AG09309 (cell line): ENCODE measurements at places on chromosomes 11 and 22.

DNA sequence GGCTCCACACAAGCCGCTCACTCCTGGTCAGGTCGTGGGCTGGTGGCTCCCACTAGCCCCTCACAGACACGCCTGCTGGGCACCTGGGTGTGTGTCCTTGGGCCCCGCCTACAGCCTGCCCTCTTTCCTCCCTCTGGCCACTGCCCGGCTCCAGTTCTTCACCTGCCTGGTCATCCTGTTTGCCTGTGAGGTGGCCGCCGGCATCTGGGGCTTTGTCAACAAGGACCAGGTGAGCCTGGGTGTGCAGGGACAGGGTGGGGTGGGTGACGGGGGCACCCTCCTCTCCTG, 5.8 kb upstream of the TSSC4 start:
- DNase-seq = no peak

DNA sequence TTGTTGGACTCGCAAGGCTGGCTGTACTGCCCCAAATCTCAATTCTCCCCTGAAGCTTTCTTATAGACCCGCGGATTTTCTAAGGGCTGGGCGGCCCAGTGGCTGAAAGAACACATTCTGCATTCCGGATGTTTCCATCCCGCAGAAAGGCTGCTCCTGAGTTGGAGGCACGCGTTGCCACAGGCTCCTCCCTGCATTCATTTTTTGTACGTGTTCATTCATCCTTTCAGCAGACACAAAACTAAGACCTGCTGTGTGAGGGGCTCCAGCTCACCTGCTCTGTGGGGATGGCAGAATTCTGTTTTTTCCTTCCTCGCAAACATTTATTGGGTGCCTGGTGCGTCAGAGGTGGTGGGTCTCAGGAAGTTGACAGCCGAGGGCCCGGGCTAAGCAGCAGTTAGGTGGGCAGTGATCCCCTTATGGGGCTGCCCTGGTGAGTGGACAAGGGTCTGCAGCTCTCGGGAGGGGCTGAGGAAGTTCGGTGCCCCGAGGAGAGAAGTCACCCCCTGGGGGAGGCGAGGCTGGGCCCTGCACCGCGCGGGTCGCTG, 23.7 kb downstream of the SHANK3 start:
- no peak for DNase-seq

GRCh38 chr22:19937616-19938473, 3.7 kb upstream of the COMT start:
- no peak for DNase-seq

- no peak for DNase-seq
Observed at GRCh38 chr11:75317446-75318122, 33.9 kb downstream of the ARRB1 start.

- no peak for DNase-seq
Observed at GRCh38 chr11:24585192-24585591, 88.3 kb downstream of the LUZP2 start.

DNA sequence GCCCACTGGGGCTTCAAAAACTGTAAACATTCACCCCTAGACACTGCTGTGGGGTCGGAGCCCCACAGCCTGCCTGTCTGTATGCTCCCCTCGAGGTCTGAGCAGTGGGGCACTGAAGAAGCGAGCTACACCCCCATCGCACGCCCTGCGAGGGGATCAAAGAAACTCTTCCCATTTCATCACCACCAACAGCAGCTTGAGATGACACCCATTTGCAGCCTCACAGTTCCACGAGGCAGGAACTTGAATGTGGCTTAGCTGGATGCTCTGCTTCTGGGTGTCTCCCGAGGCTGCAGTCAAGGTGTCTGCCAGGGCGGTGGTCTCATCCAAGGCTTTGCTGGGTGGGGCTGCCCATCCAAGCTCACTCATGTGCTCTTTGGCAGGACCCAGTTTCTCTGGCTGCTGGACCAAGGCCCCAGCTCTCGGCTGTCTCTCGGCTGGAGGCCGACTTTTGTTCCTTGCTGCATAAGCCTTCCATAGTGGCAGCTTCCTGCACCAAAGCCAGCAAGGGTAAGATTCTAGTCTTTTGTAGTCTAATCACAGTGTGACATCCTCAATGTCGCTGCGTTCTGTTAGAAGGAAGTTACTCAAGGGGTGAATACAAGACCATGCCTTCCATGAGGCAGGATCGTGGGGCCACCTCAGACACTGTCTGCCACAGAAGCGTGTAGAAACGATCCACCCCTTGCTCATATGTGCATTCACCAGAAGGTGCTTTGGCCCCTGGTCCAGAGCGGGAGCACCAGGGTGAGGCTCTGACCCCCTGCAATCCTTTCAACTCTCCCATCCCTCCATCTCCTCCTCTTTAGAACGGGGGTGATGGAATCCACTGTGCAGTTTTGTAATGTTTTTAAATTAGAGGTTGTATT, 46.2 kb upstream of the SEPTIN5 start:
- DNase-seq = no peak

DNA sequence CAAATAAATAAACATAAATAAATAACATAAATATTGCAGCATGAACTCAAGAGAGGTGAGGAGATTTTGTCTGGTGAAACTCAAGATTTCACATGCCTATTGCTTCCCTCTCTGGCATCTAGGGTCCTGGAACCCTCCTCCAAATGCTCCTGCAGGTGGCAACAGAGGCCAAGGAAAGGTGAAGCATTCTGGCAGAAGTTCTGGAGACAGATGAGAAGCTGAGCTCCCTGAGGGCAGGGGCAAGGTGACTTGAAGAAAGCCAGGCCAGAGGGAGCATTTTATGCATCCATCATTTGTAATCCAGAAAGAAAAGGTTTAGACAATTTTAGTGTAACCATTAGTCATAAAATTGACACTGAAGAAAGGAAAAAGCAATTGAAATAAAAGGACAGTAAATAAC, 64.9 kb downstream of the ENDOD1 start:
- no peak for DNase-seq

- no peak for DNase-seq
Observed at GRCh38 chr11:67662142-67662834, 11.8 kb upstream of the ACY3 start.

DNA sequence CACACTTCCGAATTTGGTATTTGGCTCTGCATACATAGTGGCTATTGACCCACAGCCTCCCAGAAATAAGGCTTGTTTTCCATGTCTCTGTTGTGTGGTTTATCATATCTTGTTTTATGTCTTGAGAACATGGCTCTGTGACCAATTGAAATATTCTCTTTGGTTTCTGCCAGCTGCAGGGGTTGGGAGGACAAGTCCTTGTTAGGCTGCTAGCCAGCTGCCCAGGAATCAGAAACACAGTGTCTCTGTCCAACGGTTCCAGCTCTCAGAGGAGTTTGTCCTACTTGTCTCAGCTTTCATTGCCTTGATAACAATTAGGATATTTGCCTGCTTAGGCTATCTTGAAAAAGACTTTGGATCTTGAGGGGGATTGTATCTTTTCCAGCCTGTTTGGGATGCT, 6.0 kb upstream of the SLC7A4 start:
- no peak for DNase-seq

- DNase-seq = no peak
Observed at GRCh38 chr22:42630901-42631602, 9.3 kb downstream of the ATP5MGL start.

DNA sequence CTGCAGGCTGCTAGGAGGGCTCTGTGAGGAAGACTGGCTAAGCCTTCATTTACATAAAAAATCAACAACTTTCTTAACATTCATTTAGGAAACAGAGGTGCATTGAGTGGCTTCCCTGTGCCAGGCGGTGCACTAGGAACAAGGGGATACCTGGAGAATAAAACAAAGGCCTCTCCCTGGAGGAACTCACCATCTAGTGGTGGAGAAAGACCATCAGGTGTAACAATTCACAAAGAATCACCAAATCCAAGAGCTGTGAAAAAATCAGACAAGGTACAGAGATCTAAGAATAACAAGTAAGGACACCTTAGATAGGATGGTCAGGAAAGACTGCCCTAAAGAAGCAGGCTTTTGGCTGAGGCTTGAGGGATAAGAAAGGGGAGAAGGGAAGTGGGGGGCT, 40.3 kb downstream of the CSNK2A3 start:
- DNase-seq = no peak

GRCh38 chr11:126776119-126776518, 224.5 kb downstream of the KIRREL3 start:
- no peak for DNase-seq

- no peak for DNase-seq
Observed at GRCh38 chr11:44221992-44222391, 87.9 kb downstream of the ALX4 start.

DNA sequence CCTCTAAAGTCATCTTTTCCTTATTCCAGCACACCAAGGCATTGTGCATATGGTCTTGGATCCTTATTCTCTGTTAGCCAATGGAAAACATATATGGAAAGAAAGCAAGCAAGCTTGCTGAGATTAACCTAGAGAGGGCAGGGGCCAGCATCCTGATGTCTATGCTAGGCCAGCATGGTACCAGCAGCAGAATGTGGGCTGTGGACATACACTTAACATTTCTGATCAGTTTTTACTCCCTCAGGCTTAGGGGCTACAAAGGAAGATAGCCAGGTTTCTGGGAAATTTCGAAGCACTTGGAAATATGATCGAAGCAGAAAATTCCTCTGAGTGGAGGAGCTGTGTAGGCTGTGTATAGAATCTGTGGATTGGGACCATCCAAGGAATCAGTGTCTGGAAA, 67.0 kb downstream of the ST3GAL4 start:
- DNase-seq = no peak

DNA sequence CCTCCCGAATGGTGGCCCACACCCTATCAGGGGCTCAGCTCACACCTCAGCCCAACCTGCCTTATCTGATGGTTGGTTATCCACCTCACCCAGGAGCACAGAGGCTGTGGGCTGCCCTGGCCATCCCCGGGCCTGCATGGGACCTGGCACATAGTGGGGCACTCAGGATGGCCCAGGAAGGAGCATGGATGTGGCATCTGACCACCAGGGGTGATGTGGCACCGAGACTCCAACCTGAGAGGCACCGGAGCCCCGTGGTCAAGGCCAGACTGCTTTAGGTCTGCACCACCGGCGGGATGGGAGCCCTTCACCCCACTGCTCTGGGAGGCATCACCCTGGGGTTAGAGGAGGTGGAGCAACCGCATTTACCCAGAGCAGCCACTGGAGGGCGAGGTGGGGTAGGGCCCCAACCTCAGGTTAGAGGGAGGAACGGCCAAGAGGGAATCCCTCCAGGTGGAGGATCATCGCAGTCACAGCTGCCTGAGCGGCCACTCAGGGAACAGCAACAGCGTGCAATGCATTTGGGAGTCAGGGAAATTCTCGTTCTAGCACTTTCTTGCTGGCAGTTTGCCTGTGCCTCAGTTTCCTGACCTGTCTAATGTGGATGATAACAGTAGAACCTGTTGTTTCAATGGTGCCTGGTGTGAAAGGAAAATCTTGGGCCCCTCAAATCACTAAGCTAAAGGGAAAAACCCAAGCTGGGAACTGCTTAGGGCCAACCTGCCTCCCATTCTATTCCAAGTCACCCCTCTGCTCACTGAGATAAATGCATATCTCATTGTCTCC, 52.9 kb upstream of the CARS1 start:
- no peak for DNase-seq

DNA sequence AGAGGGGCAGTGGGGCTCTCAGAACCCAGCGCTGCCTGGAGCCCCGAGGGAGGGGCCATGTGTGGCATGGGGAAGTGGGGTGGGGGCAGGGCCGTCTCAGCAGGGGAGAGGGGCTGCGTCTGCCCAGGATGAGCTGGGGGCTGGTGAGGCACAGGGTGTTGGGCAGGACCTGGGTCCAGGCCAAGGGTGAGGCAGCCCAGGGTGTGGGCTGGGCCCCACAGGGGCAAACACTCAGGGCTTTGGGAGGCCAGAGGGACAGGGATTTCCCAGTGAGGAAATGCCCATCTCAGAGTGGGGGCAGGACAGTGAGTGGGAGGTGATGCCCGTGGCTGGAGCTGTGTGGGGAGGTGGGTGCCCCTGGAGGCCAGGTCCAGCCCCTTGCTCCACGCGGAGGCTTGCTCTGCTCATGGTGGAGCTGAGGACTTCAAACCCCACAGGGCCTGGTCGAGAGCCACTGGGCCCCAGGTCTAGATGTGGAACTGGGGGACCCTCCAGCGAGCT, 5.4 kb downstream of the PLXNB2 start:
- DNase-seq = no peak
